ENCODE measurements at places on chromosomes 16 and 17.
A peak's percentile ranks its signal among the peaks of the same experiment; 100 is the strongest.

GRCh38 chr17:81484195-81484979 is 28.2 kb downstream of the ACTG1 start:
- DNase-seq, result peak; percentile 12

DNA sequence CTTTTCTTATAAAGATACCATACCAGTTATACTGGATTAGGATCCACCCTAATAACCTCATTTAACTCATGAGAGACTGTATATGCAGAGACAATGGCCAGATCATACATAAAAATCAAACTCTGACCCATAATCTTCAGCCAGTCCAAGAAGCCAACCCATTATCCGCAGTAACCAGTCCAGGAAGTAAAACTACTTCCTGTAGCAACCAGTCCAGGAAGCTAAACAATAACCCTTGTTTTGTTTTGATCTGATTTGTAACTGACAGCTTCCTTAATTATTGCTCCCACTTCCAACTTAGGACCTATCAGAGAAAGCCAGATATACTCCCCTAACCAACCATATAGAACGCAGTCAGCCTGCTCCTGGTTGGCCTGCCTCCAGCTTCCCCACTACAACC is 19.2 kb upstream of the SSTR2 start:
- no peak for DNase-seq

GRCh38 chr17:15289285-15290183 is 24.4 kb upstream of the PMP22 start:
- DNase-seq, result no peak

GRCh38 chr17:9512323-9513168 is 63.1 kb downstream of the STX8 start:
- DNase-seq, result no peak

GRCh38 chr17:68246271-68247028 is 1.4 kb upstream of the AMZ2 start:
- DNase-seq, result no peak

DNA sequence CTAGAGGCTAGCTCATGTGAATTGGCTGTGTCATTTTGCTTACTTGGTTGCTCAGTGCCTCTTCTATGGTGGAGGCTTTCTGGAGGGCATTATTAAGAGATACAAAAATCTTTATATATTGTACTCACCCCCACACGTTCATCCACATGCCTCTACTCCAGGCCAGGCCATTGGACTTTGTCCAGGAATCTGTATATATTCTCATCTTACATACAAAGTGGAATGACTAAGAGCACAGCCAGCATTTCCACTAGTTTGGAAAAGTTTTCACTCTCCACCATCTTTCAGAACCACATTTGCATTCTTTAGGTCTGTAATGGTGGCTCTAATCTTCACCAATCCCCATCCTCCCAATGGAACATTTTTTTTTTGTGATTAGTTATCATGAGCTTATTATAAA is 4.8 kb upstream of the GLG1 start:
- DNase-seq, result no peak

DNA sequence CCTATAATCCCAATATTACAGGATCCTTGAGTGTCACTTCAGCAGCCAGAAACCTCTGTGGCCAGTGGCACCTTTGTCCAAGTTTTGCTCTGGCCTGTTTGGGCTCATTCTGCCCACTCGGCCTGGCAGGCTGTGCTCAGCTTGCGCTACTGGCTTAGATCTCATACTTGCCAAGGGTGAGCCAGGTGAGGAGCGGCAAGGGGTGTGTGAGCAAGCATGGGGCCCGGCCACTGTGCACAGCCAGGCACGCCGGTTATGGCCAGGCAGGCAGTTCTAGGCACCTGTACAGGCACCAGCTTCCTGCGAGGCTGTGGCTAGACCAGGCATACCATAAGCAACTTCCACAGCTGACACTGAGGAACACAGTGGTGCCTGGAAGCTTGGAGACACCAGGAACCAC is 16.9 kb upstream of the USP22 start:
- DNase-seq, result no peak

DNA sequence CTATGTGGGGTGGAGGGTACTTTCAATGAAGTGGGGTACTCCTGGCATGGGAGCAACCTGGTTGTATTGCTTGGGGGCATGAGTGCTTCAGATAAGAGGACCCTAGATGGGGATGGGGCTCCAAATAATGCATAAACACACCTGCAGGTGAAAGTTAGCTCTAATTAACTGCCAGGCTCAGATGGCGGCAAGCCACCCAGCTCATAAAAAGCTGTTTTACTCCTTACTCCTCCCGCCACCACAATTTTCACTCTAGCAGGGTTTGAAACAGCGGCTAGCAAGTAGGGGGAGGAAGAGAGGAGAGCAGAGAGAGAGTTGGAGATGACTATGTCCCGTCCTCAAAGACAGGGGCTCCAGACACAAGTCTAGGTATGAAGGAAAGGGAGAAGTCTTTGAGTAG is 117.7 kb upstream of the WSCD1 start:
- no peak for DNase-seq

- DNase-seq, result no peak
Observed at GRCh38 chr16:63612462-63613227, 1509.2 kb downstream of the CDH11 start.

Measured in NCI-H2029 treated with DMSO at 0.1 percent for 48 hours (cell line).